ENCODE measurements at places on chromosomes 2 and 18. TPM values are rescaled to one million over a fixed set of nuclear protein-coding genes. Genes with fewer than 3 reads are reported as not detected.

DNA sequence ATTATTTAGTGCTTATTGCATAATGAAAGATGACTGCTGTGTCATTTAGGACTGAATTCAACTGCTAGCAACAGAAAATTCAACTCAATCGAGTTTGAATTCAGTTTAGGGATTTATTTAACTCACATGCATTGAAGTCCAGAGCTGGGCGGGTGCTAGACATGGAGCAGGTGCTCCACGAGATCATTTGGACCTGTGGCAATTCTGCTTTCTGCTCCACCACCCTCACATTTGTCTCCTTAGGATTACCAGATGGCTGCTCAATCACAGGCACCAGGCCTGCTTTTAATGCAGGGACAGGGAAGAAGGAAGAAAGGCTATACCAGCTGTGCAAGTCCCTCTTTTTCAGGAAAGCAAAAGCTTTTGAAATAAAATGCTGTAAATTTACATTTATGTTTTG, 572.9 kb upstream of the SLC8A1 start:
- DNase-seq, result no peak

DNA sequence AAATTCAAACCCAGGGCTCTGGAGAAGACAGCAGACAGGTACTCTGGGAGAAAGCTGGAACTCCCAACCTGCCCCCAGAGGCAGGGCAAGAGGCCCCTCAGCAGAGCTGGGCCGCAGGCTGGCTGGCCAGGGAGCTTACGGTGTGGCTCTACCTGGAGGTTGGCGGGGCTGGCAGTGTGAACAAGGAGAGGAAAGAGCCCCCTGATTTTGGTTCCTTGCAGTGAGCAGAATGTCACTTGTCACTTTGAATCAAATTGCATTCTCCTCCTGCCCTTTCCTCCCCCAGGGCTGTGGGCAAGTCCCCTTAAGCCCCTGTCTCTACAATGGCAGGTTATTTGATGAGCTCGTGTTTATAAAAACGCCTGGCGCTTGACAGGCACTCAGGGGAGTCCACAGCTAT, 32.6 kb downstream of the MYO7B start:
- DNase-seq, result no peak

DNA sequence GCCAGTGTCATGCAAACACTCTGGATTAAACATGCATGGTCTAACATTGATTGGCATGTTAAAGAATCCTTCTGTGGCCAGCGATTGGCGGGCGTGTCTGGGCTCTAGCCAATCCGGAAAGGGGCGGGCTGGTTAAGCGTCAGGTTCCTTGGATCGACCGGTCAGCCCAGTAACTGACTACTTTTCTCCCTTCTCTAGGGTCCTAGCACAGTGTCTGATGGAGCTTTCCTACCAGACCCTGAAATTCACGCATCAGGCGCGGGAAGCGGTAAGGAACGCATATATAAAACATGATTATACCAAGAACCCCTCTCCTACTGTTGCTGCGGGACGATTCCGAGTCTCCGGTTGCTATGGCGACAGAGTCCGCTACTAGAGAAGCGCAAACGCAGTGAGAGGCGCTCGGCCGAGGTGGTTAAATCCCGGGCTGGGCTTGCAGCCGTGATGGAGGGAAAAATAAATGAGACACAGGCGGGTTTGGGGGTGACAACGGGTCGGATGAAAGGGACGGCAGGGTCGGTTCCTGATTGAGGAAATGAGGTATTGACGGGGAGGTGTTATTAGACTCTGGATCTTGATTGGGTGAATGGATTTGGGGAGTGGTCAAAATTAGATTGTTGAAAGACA, 29.4 kb downstream of the KATNAL2 start:
- peak; percentile 42 for DNase-seq

- no peak for DNase-seq
Observed at GRCh38 chr2:98912957-98913915, 22.8 kb downstream of the CRACDL start.

GRCh38 chr2:84865181-84865783, 15.6 kb downstream of the TRABD2A start:
- no peak for DNase-seq

- no peak for DNase-seq
Observed at GRCh38 chr2:174074831-174075230, 109.7 kb upstream of the SP3 start.

DNA sequence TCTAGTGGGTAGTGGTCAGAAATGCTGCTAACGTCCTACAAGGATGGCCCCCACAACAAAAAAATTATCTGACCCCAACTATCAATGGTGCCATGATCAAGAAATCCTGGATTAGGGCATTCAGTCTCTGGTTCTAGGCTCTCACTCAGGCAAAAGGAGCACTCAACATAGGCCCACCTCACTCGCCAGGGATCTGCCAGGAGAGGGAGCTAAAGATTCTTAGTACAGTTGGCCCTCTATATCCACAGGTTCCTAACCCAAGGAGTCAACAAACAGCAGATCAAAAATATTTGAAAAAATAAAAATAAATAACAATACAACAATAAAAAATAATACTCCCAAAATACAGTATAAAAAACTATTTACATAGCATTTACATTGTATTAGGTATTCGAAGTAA, 10.0 kb downstream of the SLC4A5 start:
- no peak for DNase-seq

DNA sequence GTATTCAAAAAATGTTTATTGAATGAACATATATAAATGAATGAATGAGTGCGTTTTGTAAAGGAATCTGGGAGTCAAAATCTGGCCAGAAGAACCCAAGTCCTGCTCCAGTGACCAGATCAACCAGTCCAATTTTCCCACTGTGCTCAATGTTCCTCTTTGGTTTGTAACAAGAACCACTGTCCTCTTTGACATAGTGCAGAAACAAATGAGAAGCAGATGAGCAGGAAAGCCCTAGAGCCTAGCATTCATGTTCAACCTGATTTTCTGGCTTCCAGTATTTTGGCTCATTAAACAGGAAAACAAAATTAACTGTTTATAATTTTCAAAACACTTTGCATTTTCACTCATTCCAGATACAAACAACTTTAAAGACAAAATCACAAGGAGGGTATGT, 23.2 kb downstream of the FAM124B start:
- no peak for DNase-seq

DNA sequence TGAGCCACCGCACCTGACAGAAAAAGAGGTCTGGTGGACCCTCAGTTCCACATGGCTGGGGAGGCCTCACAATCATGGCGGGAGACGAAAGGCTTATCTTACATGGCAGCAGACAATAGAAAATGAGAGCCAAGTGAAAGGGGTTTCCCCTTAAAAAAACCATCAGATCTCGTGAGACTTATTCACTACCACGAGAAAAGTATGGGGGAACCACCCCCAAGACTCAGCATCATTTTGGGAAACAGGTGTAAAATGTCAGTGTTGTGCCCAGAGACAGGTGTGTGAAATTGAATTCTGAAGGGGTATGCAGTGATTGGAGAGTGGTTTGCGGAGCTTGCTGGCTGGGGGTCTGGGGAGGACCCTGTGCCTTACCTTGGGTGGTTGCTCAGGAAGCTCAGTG, 4.6 kb upstream of the D2HGDH start:
- DNase-seq, result no peak

GRCh38 chr18:78543201-78543725, 436.4 kb upstream of the SALL3 start:
- DNase-seq, result no peak

DNA sequence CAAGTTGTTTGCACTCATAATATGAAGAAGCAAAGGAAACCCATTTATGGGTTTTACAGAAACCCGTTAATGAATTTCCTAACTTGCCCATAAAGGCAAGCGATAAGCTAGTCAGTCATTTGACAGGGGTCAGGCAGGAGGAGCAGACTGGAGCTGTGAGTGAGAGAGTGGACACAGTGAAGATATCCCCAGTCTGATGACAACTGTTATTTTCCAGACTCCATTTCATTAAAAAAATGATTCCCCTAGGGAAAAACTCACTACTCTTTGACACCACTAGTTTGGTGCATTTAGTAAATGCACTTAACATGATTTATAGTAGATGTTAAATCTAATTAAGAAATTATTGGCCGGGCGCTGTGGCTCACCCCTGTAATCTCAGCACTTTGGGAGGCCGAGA, 80.8 kb downstream of the TGIF1 start:
- DNase-seq, result no peak

The FOXI3 gene
- 0.41 TPM for total RNA-seq
